Left kidney (tissue), 8 donors: ENCODE measurements at places on chromosomes 16 and 17. TPM values are rescaled to one million over a fixed set of nuclear protein-coding genes. Genes with fewer than 3 reads are reported as not detected.

The SBK1 gene
- polyA plus RNA-seq, result 16.9 TPM

DNA sequence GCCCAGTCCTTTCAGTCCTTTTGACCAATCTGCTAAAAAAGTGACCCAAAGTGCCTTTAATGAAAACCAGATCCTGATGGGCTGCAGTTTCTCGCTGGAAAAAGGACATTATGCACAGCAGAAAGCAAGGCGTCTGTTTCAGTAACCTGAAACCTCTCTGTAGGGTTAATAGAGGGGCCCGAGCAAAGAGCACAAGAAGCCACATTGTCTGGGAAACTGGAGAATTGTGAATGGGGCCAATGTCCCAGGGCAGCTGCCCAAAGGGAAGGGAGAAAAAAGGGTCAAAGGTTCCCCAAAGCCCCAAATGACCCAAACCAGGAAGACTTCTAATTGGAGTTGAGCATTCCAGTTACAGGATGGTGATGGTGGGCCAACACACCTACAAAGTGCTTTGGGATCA is 3.0 kb downstream of the OTOA start:
- no peak for DNase-seq

GRCh38 chr17:46056800-46057304 is 57.8 kb downstream of the STH start:
- no peak for DNase-seq

DNA sequence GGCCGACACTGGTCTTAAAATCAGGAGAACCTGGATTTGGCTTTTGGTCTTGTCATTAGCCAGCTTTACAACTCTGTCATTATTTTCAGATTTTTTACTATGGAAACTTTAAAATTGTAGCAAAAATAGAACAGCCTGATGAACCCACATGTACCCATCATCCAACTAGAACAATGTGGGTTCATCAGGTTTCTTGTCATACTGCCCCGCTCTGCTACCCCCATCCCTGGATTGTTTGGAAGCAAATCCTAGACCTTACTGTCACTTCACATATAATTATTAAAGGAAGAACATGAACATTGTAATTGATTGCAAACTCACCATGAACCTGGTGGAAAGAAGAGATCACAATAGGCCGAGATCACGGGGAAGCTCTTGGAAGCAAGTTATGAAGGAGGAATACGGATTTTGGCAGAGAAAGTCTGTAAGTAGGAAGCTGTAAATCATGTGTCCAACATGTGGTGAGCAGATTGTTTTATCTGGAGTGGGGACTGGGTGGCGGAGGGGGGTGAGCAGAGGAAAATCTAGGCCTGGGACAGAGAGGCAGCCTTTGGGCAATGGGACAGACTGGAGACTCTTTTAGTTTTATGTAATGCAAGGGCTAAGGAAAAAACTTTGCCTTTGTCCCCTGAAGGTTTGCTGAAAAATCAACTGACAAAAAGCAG is 67.0 kb downstream of the PITPNC1 start:
- DNase-seq, result no peak

DNA sequence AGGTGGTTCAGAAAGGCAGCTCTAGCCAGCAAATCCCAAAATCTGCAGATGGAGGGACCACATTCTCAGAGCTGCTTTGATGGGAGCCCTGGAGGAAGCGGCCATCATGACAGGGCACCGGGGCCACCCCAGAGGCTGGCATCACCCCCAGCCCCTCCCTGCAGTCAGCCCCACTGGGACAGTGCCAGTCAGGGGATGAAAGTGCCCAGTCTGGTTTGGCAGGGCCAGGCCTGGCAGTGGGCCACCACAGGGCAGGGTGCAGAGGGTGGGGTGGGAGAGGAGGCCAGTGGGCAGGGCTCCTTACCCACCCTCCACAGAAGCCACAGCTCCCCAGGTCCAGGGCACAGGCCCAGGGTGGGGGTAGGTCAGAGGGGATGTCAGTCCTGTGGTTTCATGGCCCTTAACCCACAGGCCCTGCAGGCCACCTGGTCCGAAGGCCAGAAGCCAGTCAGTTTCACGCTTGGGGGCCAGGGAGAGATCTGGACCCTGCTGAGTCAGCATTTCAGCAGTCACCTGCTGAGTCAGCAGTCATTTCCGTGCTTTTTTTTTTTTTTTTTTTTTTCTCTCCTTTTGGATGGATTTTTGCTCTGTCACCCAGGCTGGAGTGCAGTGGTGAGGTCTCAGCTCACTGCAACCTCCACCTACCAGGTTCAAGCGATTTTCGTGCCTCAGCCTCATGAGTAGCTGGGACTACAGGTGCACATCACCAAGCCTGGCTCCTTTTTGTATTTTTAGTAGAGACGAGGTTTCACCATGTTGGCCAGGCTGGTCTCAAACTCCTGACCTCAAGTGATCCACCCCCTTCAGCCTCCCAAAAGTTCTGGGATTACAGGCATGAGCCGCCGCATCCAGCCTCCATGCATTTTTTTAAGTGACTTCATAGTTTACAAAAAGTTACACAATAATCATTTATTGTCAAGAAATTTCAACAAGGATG is 10.4 kb downstream of the SLC25A10 start:
- DNase-seq, result no peak

DNA sequence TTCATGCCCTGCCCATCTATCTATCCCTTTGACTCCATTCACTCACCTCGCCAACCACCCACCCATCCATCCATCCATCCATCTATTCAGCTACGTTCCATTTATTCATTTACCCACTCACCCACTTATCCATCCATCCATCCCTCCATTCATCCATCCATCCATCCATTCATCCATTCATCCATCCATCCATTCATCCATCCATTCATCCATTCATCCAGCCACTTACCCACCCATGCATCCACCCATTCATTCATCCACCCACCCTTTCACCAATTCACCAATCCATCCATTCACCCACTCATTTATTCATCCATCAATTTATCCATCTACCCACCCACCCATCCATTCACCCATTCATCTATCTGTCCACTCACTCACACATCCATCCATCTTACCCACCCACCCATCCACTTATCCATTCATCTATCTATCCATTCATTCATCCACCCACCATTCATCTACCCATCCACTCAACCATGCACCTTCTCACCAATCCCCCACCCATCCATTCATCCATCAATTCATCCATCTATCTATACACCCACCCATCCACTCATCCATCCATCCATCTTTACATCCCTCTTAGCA is 19.5 kb upstream of the KCNJ12 start:
- no peak for DNase-seq

The PRR15L gene
- 17.7 TPM for polyA plus RNA-seq

DNA sequence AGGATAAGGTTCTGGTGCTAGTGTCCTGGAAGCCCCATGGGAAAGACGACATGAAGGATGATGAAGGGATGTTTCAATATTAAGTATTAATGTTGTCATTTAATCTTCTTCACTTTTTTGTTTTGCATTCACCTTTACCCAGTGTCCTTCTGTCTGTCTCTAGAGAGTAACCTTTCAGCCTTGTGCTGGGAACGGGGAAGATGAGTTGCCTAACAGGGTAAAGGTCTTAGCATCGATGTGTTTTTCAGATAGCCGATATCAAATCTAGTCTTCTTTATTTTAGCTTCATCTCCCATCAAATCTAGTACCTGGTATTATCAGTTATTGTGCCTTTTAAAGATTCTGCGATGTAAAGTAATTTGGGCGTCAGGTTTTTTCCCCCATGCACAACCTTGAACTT is 125.4 kb downstream of the BCAS3 start:
- no peak for DNase-seq

DNA sequence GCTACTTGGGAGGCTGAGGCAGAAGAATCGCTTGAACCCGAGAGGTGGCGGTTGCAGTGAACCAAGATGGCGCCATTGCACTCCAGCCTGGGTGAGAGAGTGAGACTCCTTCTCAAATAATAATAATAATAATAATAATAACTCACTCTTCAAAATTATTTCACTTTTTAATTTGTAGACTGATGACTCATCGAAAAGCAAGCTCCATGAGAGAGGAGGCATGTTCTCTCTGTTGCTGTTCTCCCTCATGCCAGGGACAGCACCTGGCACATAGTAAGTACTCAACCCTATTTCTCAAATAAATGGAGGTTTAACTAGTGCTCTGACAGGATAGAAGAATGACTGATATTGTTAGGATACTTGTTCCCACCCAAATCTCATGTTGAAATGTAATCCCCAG is 265.3 kb downstream of the CEP112 start:
- DNase-seq, result no peak

- DNase-seq, result no peak
Measured at GRCh38 chr17:42667088-42667951, 8.2 kb downstream of the TUBG2 start.

DNA sequence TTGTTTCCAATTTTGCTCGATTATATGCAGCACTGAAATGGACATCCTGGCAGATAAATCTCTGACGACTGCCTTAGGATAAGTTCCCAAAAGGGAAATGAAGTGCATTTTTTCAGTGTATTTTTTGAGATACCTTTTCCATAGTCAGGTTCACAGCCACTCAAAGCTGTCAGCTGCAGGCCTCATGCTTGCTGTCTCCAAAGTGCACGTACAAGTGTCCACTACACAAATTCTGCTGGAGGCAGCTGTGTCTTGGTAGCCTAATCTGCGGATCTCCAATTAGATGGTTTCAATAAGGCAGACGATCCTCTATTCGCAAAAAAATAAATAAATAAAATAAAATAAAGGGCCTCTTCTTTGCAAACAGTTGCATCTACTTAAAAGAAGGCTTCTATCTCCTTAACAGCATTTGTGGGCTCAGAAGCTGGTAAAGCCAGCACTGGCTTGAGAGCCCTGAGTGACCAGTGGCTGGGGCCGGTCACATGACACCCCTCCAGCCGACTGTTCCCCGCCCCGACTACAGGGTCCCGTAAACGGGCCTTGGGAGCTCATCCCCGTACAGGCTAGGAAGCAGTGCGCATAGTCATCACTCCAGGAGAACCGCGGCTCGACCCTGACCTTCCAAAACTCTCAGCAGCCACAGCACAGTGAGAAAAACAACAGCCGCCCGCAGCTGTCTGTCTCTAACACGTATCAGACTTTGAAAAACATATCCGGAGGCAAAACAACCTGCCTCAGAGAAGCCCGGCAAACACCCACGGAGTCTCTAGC is 18.8 kb downstream of the RPH3AL start:
- DNase-seq, result no peak

The NPIPB8 gene
- 2.0 TPM for polyA plus RNA-seq

DNA sequence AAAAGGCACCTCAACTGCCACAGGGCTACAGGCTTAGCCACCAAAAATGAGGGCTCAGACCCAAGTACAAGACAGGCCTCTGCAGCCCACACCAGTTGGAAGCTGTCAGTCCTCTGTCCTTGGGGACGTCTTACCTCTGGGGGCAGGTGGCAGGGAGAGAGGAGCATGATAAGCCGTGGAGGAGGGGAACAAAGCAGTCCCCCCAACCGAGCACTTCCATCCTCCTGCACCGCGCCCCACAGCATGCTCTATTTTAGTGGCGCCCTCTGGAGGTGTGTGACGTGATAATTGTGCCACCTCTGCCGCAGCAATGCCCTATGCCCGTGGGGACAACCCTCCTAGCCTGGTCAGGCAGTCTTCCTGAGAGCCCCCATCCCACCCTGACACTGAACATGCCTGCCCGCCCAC is 13.6 kb downstream of the G6PC3 start:
- DNase-seq, result no peak

- DNase-seq, result no peak
Measured at GRCh38 chr16:12170103-12171040, 193.8 kb downstream of the SNX29 start.

The OMG gene
- 0.48 TPM for polyA plus RNA-seq

The CEP295NL gene
- 0.78 TPM for polyA plus RNA-seq

- no peak for DNase-seq
Measured at GRCh38 chr17:62927083-62927482, 39.0 kb upstream of the TANC2 start.

DNA sequence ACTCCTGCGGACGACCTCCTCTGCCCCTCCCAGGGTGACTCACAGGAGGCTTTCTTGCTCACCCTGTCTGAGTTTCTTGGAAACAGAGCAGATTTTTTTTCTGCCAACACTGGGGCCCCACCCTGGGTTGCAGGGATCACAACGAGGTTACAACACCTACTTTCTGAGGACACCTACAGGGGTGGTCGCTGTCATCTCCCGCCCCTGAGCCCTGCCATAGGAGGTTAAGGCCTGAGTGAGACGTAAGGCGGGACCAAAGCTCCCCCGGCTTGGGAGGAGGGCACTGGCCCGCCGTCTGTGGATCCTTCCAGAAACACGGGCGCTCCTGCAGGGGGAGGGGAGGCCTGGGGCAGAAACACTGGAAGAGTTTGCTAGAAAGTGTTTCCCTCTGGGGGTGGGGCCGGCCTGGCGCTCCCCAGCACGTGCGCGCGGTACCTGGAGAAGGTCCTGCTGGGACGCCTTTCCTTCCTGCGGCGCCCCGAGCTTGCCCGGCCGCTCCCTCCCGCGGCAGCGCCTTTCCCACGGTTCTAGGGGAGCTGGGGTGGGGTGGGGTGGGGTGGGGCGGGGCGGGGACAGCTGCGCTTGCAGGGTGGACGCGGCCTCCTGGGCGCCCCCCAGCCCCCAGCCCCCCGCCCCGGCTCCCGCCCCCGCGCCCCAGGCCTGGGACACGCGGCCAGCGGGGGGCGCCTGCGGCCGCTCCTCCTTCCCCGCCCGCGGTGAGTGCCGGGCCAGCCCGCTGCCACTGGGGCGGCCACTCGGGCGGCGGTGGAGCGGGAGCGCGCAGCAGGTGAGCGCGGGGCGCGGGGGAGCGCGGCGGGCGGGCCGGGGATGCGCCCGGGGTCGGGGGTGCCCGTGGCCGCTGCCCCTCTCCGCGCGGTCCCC is 20.7 kb upstream of the ADCY7 start:
- DNase-seq, result no peak

- no peak for DNase-seq
Measured at GRCh38 chr17:68605914-68606313, 4.7 kb upstream of the FAM20A start.

- no peak for DNase-seq
Measured at GRCh38 chr16:22861580-22861979, 47.6 kb downstream of the HS3ST2 start.

- no peak for DNase-seq
Measured at GRCh38 chr17:55730380-55730779, 7.7 kb upstream of the TMEM100 start.

The PPP1R27 gene
- 0.22 TPM for polyA plus RNA-seq

GRCh38 chr17:46789610-46790009 is 28.9 kb downstream of the WNT3 start:
- no peak for DNase-seq

- DNase-seq, result no peak
Measured at GRCh38 chr17:81486199-81486810, 26.3 kb downstream of the ACTG1 start.

The ABR gene
- 49.2 TPM for polyA plus RNA-seq
